ENCODE measurements at places on chromosomes 1 and 21.

DNA sequence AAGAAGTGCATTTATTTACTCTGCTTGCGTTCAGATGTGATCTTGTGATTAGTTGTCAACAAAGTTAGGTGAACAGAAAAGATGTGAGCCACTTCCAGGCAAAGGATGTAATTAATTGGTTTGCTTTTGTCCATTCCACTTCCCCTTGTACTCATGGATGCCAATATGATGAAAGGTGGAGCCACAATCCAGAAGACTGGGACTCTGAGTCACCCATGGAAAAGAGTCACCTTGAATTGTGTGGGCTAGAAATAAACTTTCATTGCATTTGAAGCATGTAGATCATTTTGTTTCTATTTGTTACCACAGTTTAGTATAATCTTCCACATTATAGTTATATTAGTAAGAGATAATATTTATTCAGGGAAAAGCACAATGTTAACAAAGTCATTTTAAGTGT lies 684.2 kb downstream of the LTN1 start:
- no peak for DNase-seq

DNA sequence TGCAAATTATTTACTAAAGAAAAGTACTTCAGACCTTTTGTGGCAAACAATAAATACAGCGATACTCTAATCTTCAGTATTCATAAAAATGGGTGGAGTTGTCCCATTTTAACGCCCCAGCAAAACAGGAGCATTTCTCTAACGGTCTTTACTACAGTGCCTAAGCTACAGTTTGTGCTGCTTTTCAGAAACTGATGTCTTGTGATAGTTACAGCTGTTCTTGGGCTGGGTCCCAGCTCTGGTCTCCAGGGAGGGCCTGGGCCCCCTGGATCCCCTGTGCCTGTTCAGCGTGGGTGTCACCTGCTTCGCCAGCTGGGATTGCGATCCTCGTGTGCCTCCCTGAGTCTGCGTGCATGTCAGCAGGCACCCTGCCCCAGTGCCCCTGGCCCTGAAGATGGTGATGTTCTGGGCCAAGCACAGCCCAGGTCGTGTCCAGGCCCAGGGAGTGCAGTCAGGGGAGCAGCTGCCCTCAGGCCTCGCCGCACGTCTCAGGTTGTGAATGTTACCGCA lies 64.0 kb upstream of the DIP2A start:
- DNase-seq, result no peak

GRCh38 chr1:8903410-8903809 lies 24.9 kb upstream of the ENO1 start:
- no peak for DNase-seq

GRCh38 chr21:45013260-45013841 lies 61.0 kb upstream of the ADARB1 start:
- no peak for DNase-seq
